PC-3 (cell line): ENCODE measurements at places on chromosomes 7 and 10. TPM values are rescaled to one million over a fixed set of nuclear protein-coding genes. Genes with fewer than 3 reads are reported as not detected.

Gene C10orf105
- not detected in 2 replicates for total RNA-seq

Gene C7orf33
- total RNA-seq, result not detected in 2 replicates

Gene FAM25C
- not detected in 2 replicates for total RNA-seq

Gene CLCN1
- total RNA-seq, result 0.55 and 0.69 TPM in 2 replicates

Gene ANAPC16
- 19.2 and 23.9 TPM in 2 replicates for total RNA-seq

Gene HOXA4
- total RNA-seq, result 2.3 and 5.1 TPM in 2 replicates

Gene AQP1
- total RNA-seq, result 0.81 and 1.2 TPM in 2 replicates

Gene ATG9B
- total RNA-seq, result 1.2 and 1.3 TPM in 2 replicates

Gene HOXA11
- 26.6 and 31.4 TPM in 2 replicates for total RNA-seq

Gene OR2A5
- total RNA-seq, result not detected in 2 replicates

Gene CELF2
- not detected in 2 replicates for total RNA-seq

Gene LRRC17
- total RNA-seq, result 0.11 TPM in 1 of 2 replicates, not detected in the other

Gene ZNF425
- total RNA-seq, result 1.6 and 2.0 TPM in 2 replicates

Gene BCCIP
- 64.8 and 81.5 TPM in 2 replicates for total RNA-seq

Gene GPR141
- not detected in 2 replicates for total RNA-seq

Gene PMPCB
- total RNA-seq, result 49.6 and 64.4 TPM in 2 replicates

Gene TRPV6
- total RNA-seq, result 0.63 and 1.4 TPM in 2 replicates

Gene HELLS
- total RNA-seq, result 86.3 and 98.0 TPM in 2 replicates

Gene PRKAR2B
- 0.29 and 1.5 TPM in 2 replicates for total RNA-seq

Gene RNF133
- 0.26 and 0.69 TPM in 2 replicates for total RNA-seq

Gene LMOD2
- not detected in 2 replicates for total RNA-seq

Gene CYP3A7
- not detected in 2 replicates for total RNA-seq

Gene GATA3
- total RNA-seq, result 2.6 and 3.6 TPM in 2 replicates

Gene RBM48
- total RNA-seq, result 5.7 and 8.2 TPM in 2 replicates

Gene TAS2R5
- total RNA-seq, result 0.26 and 1.4 TPM in 2 replicates

Gene CPA2
- not detected in 2 replicates for total RNA-seq
